ENCODE measurements at places on chromosomes 7 and 10. TPM values are rescaled to one million over a fixed set of nuclear protein-coding genes. Genes with fewer than 3 reads are reported as not detected.

GRCh38 chr10:102627736-102628293 lies 16.5 kb upstream of the TRIM8 start:
- peaks cover 13% of the 10 kb centered on the region for H3K4me1 ChIP-seq
- DNase-seq: no peak
- H3K27me3 ChIP-seq: no peaks in the 10 kb centered on the region
- H3K4me3 ChIP-seq: no peak overlapping the region
- peak overlapping the region; percentile 72 for H3K27ac ChIP-seq

- H3K4me3 ChIP-seq: no peak overlapping the region
- peaks cover 43% of the 10 kb centered on the region for H3K27me3 ChIP-seq
- H3K36me3 ChIP-seq: peaks cover 2% of the 10 kb centered on the region
- no peak for DNase-seq
- H3K4me1 ChIP-seq: peaks cover 6% of the 10 kb centered on the region
Measured at GRCh38 chr7:134630893-134631292, 15.8 kb upstream of the BPGM start.

DNA sequence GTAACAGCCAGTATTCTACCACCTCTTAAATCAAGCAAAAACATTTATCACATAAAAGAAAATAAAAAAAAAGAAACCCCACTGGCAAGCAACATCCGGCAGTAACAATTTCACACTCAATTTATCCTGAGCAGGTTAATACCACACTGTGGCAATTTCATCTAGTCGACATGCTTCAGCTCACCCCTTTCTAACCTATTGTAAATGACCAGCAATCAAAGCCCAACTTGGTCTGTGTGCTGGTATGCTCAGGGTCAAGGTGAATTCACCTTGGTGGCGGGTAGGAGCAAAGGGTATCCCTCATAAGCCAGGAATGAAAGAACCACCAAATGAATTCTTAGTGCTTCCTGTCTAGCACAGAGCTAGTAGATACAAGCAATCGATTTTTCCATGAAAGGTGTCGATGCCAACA lies 109.1 kb upstream of the AFAP1L2 start:
- no peak for DNase-seq
- H3K36me3 ChIP-seq: peaks cover 2% of the 10 kb centered on the region
- H3K27ac ChIP-seq: peak overlapping the region; percentile 24
- H3K4me3 ChIP-seq: no peak overlapping the region
- no peaks in the 10 kb centered on the region for H3K27me3 ChIP-seq
- peaks cover 68% of the 10 kb centered on the region for H3K4me1 ChIP-seq

DNA sequence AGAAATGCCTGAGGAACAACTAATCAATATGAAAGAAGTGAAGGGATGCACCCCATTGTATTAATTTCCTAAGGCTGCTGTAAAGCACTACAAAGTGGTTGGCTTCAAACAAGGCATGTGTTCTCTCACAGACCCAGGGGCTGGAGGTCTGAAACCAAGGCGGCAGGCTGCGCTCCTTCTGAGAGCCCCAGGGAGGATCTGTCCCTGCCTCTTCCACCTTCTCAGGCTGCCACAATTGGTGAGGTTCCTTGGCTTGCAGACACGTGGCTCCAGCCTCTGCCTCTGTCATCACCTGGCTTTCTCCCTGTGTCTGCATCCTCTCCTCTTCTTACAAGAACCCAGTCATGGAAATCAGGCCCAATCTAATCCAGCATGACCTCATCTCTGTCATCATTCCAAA lies 110.1 kb downstream of the TNS3 start:
- DNase-seq: no peak
- no peaks in the 10 kb centered on the region for H3K27me3 ChIP-seq
- H3K27ac ChIP-seq: no peak overlapping the region
- no peak overlapping the region for H3K4me3 ChIP-seq
- peaks cover under 1% of the 10 kb centered on the region for H3K4me1 ChIP-seq

- no peak for DNase-seq
- H3K27me3 ChIP-seq: no peaks in the 10 kb centered on the region
- no peaks in the 10 kb centered on the region for H3K4me1 ChIP-seq
Measured at GRCh38 chr7:84948634-84949033, 238.2 kb downstream of the SEMA3D start.

- peak overlapping the region; percentile 72 for H3K4me3 ChIP-seq
- peaks cover 6% of the 10 kb centered on the region for H3K36me3 ChIP-seq
- peak overlapping the region; percentile 84 for H3K27ac ChIP-seq
- no peaks in the 10 kb centered on the region for H3K27me3 ChIP-seq
Measured at GRCh38 chr10:63515002-63515763, 6.0 kb upstream of the REEP3 start.

GRCh38 chr7:111931958-111932357 lies 274.2 kb downstream of the DOCK4 start:
- H3K27me3 ChIP-seq: peaks cover 6% of the 10 kb centered on the region
- H3K4me3 ChIP-seq: no peak overlapping the region
- H3K4me1 ChIP-seq: peaks cover 2% of the 10 kb centered on the region
- DNase-seq: no peak
- no peaks in the 10 kb centered on the region for H3K36me3 ChIP-seq

DNA sequence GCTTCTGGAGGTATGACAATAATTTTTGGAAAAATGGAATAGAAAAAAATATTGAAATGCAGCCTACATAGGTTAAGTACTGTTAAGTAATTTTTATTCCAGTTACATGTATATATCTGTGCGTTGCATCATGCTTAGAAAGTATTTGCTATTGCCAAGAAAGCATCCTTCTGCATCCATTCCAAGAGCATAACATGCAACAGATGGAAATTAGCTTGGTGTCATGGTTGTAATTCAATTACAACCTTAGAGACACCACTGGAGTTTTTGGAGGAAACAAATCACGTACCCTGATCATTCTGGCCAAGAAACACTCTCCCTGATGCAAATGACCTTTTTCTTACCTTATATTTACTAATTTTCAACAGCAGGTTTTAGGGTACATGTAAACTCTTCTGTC lies 1.7 kb downstream of the AKR1B1 start:
- no peak for DNase-seq
- H3K4me1 ChIP-seq: peaks cover 37% of the 10 kb centered on the region
- H3K27me3 ChIP-seq: no peaks in the 10 kb centered on the region
- peak overlapping the region; percentile 92 for H3K4me3 ChIP-seq
- peak overlapping the region; percentile 21 for H3K27ac ChIP-seq

DNA sequence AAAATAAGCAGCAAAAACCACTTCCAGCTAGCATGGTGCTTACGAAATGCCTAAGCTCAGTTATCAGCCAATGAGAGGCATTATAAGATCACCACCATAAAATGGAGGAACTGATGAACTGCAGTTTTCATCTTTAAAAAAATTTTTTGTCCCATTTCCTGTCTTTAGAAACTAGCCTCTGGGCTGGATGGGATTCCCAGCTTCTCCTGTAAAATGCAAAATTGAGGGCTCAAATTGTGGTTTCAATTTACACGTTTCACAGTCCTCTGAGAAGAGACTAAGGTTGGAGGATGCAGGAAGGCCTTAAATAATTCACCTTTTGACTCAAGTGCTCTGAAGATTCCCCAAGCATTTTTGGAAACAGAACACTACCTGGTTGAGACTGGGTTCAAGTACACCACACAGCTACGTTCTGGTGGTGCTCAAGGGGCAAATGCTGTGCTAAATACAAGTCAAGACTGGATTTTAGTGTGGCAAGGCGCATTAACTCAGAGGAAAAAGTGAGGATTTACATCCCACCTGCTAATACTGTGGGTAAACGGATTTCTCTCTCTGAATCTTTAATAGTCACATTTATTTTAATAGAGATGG lies 951 bp downstream of the ZNF25 start:
- peaks cover 29% of the 10 kb centered on the region for H3K4me1 ChIP-seq
- peak overlapping the region; percentile 93 for H3K4me3 ChIP-seq
- peak overlapping the region; percentile 94 for H3K27ac ChIP-seq

GRCh38 chr7:155975490-155975889 lies 163.2 kb upstream of the SHH start:
- H3K36me3 ChIP-seq: no peaks in the 10 kb centered on the region
- no peak overlapping the region for H3K4me3 ChIP-seq
- H3K27me3 ChIP-seq: peaks cover 49% of the 10 kb centered on the region
- no peak for DNase-seq

DNA sequence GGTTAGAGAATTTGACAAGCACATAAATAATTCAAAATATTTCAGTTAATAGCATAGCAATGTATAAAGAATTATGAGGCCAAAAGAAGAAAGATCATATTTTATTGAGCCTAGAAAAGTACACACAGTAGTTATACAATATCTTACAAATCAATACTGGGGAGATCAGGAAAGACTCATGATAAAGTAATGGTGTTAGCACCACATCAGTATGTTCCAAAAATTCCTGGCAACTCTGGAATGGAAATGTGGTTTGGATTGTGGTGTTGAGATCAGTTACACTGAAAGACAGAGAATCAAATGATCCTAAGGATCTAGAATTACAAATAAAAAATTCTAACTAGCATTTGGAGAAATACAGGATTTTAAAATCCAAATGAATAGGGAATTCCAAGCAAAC lies 420.5 kb upstream of the CNTNAP2 start:
- H3K27ac ChIP-seq: no peak overlapping the region
- H3K36me3 ChIP-seq: no peaks in the 10 kb centered on the region
- no peak for DNase-seq
- H3K27me3 ChIP-seq: no peaks in the 10 kb centered on the region
- no peaks in the 10 kb centered on the region for H3K4me1 ChIP-seq

GRCh38 chr10:117718986-117719920 lies 176.7 kb downstream of the EMX2 start:
- no peak overlapping the region for H3K4me3 ChIP-seq
- H3K27ac ChIP-seq: no peak overlapping the region
- DNase-seq: no peak
- no peaks in the 10 kb centered on the region for H3K36me3 ChIP-seq
- H3K27me3 ChIP-seq: peaks cover 27% of the 10 kb centered on the region

- no peak for DNase-seq
- H3K27ac ChIP-seq: peak overlapping the region; percentile 91
- peaks cover 8% of the 10 kb centered on the region for H3K4me1 ChIP-seq
- peak overlapping the region; percentile 86 for H3K4me3 ChIP-seq
- H3K36me3 ChIP-seq: no peaks in the 10 kb centered on the region
Measured at GRCh38 chr7:157851501-157852067, 514.8 kb downstream of the DNAJB6 start.

DNA sequence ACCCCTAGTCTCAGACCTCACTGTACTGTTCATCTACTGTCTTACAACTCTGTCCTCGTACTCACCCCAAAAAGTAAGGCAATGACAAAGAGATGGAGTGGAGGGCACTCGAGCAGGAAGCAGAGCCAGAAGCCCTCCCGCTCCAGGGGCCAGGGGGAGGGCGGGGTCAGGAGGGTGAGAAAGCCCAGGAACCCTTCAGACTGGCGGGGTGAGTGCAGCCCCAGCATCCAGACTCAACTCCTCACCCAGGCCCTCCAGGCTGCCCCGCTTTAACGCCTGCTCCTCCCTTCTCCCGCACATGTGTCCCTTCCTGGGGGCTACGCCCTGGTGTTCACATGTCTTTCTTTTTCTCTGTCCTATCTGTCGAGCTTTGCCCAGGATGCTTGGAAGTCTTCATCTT lies 66.1 kb downstream of the CALML3 start:
- no peak for DNase-seq
- peaks cover 29% of the 10 kb centered on the region for H3K27me3 ChIP-seq
- H3K27ac ChIP-seq: peak overlapping the region; percentile 62
- H3K4me3 ChIP-seq: no peak overlapping the region

DNA sequence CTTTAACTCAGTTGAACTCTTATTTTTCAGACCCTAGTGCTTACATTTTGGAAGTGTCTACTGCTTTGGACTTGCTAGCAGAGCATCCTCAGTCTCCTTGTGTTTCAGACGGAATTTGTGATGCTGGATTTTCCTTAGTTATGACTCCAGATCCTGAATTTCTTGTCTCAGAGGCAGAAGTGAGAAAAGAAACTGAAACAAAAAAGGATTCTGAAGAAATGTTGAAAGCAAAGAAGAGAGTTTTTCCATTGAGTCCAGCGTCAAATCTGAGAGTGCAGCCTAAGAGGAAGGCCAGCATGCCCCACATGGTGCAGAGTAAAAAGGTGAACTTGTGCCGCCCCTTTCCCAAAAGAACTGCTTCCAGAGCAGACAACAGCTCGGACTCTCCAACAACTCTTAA lies 46.1 kb downstream of the TASOR2 start:
- H3K4me3 ChIP-seq: peak overlapping the region; percentile 39
- H3K36me3 ChIP-seq: peaks cover 10% of the 10 kb centered on the region
- peak overlapping the region; percentile 63 for H3K27ac ChIP-seq

DNA sequence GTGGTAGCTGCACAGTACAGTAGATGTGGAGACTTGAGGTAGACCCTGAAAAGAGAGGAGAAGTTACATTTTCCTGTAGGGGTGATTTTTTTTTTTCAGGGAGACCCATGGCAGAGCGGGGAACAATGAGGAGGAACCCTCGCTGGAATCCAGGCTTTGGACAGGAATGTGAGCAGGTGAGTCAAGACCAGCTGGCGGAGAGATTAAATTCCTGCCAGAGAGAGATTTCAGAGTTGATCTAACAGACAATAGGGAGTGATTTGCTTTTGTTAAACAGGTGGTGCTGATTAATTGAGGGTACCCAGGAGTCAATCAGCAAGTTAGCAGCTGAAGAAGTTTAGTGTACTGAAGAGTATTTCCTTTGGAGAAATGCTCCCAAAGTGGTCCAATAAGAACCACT lies 41.6 kb upstream of the MINDY3 start:
- no peak for DNase-seq
- H3K4me3 ChIP-seq: no peak overlapping the region
- H3K36me3 ChIP-seq: no peaks in the 10 kb centered on the region

- peaks cover 5% of the 10 kb centered on the region for H3K4me1 ChIP-seq
- no peak for DNase-seq
- H3K27ac ChIP-seq: no peak overlapping the region
- no peaks in the 10 kb centered on the region for H3K27me3 ChIP-seq
- H3K36me3 ChIP-seq: peaks cover 4% of the 10 kb centered on the region
Measured at GRCh38 chr7:132956556-132956955, 125.3 kb downstream of the CHCHD3 start.

- no peaks in the 10 kb centered on the region for H3K27me3 ChIP-seq
- DNase-seq: no peak
- H3K4me1 ChIP-seq: no peaks in the 10 kb centered on the region
- H3K27ac ChIP-seq: no peak overlapping the region
- no peaks in the 10 kb centered on the region for H3K36me3 ChIP-seq
Measured at GRCh38 chr7:51789489-51789888, 472.9 kb upstream of the COBL start.

- H3K4me3 ChIP-seq: no peak overlapping the region
- no peak for DNase-seq
- peaks cover 5% of the 10 kb centered on the region for H3K27me3 ChIP-seq
- no peaks in the 10 kb centered on the region for H3K36me3 ChIP-seq
- peaks cover 17% of the 10 kb centered on the region for H3K4me1 ChIP-seq
Measured at GRCh38 chr10:99996671-99997648, 12.8 kb downstream of the DNMBP start.

GRCh38 chr7:4854916-4855315 lies 6.9 kb downstream of the PAPOLB start:
- H3K4me1 ChIP-seq: no peaks in the 10 kb centered on the region
- H3K27ac ChIP-seq: no peak overlapping the region
- peaks cover 36% of the 10 kb centered on the region for H3K27me3 ChIP-seq
- H3K36me3 ChIP-seq: no peaks in the 10 kb centered on the region

Gene GSTO2
- 0.70 TPM for total RNA-seq

Gene TUBGCP2
- total RNA-seq: 73.6 TPM

Gene SUGCT
- 0.68 TPM for total RNA-seq

Gene PPP1R9A
- 0.02 TPM for total RNA-seq

Gene NEUROG3
- total RNA-seq: not detected

Gene PDE1C
- not detected for total RNA-seq

Data from T-helper 17 cell (primary cell).